ENCODE measurements at places on chromosomes 1 and 21. TPM values are rescaled to one million over a fixed set of nuclear protein-coding genes. Genes with fewer than 3 reads are reported as not detected.

The ANKRD35 gene
- total RNA-seq, result 0.51 TPM

The LGR6 gene
- total RNA-seq, result 2.1 TPM

The TSSK3 gene
- 2.1 TPM for total RNA-seq

The RAB13 gene
- 48.5 TPM for total RNA-seq

The MYBPH gene
- total RNA-seq, result not detected

- DNase-seq, result peak; percentile 89
- H3K27me3 ChIP-seq, result no peaks in the 10 kb centered on the region
- peak overlapping the region; percentile 90 for H3K27ac ChIP-seq
- peak overlapping the region; percentile 72 for H3K4me3 ChIP-seq
- peaks cover 27% of the 10 kb centered on the region for H3K36me3 ChIP-seq
Observed at GRCh38 chr1:203629507-203630082, 3.0 kb downstream of the ATP2B4 start.

DNA sequence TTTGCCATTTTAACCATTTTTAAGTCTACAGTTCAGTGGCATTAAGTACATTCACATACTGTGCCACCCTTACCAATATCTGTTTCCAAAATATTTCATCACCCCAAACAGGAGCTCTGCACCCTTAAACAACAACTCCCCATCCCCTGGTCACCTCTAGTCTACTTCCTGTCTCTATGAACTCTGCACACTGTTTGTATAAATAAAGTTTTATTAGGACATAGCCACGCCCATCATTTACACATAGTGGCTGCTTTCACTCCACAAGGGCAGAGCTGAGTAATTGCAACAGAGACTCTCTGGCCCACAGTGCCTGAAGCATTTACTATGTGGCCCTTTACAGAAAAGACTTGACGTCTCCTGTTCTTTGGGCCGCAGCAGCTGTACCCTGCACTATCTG is 30.1 kb downstream of the KCNAB2 start:
- no peak for DNase-seq
- no peaks in the 10 kb centered on the region for H3K27me3 ChIP-seq
- no peak overlapping the region for H3K27ac ChIP-seq
- H3K36me3 ChIP-seq, result no peaks in the 10 kb centered on the region
- H3K4me1 ChIP-seq, result peaks cover 7% of the 10 kb centered on the region

DNA sequence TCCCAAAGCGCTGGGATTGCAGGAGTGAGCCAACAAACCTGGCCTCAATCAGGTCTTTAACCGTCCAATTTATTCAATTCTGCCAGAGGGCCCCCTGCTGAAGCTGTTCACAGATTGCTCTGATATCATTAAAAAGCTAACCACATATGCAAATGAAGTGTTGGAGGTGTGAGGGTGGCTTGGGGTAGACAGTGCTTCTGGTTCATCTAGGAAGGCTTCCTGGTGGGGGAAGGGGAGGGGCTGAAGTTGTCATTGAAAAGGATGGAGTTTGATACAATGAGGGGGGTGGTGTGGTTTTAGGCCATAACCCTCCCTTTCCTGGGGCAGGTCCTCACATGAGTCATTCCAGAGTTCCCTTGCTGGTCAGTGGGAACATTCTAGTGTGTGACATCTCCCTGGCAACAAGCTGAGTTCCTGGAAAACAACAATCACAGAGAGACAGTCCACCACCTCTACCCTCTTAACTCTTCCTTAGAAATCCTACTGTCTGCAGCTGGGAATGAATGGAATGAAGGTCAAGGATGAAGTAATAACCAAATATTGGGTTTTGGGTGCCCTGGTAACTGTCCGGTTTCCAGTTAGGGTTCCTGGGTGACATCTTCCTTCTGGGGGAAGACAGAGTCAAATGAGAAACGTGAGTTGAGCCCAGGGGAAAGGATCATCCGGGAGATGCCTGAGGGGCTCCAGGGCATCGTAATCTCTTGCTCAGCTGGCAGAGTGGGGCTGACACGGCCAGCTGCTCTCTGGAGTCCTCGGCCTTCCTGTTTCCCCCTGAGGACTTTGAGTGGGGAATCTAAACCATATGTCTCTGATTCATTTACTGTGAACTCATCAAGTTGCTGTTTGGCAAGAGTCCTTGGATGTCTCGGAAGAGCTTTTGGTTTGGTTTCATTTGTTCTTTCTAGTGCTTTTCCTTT is 32.2 kb downstream of the BATF3 start:
- no peak overlapping the region for H3K4me3 ChIP-seq
- H3K27me3 ChIP-seq, result no peaks in the 10 kb centered on the region
- DNase-seq, result peak; percentile 63
- H3K4me1 ChIP-seq, result peaks cover 28% of the 10 kb centered on the region
- peak overlapping the region; percentile 62 for H3K27ac ChIP-seq
- no peaks in the 10 kb centered on the region for H3K36me3 ChIP-seq

- no peak overlapping the region for H3K27ac ChIP-seq
- H3K4me3 ChIP-seq, result no peak overlapping the region
- no peaks in the 10 kb centered on the region for H3K4me1 ChIP-seq
- peaks cover 52% of the 10 kb centered on the region for H3K36me3 ChIP-seq
Observed at GRCh38 chr1:93132638-93133037, 47.6 kb downstream of the TMED5 start.

DNA sequence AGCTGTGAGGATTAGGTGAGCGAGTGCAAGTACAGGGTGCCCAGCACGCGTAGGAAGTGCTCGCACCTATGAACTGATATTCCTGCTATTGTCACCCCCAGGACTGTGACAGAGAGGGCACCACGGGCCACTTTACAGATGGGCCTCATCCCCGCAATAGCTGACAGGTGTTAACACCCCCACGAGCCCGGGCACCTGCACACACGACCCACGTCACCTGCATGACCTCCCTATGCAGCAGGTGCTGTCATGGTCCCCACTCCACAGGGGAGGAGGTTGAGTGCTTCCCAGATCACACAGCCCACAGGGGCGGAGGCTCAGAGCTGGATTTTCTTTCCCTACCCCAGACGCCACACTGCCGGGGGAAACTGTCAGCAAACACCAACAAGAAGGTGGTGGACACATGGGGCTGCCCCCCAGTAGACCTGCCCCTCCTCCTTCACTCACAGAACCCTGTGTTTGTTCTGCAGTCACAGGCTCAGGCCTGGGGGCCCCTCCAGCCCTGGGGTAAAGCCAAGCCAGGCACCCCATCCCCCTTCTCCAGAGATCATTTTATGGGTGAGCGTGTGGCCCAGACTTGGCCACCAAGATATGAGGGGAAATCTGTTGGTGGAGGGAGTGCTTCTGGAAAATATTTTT is 465.5 kb downstream of the MATN1 start:
- no peak overlapping the region for H3K27ac ChIP-seq
- H3K27me3 ChIP-seq, result peaks cover 9% of the 10 kb centered on the region
- H3K4me1 ChIP-seq, result no peaks in the 10 kb centered on the region
- DNase-seq, result no peak
- H3K36me3 ChIP-seq, result no peaks in the 10 kb centered on the region

DNA sequence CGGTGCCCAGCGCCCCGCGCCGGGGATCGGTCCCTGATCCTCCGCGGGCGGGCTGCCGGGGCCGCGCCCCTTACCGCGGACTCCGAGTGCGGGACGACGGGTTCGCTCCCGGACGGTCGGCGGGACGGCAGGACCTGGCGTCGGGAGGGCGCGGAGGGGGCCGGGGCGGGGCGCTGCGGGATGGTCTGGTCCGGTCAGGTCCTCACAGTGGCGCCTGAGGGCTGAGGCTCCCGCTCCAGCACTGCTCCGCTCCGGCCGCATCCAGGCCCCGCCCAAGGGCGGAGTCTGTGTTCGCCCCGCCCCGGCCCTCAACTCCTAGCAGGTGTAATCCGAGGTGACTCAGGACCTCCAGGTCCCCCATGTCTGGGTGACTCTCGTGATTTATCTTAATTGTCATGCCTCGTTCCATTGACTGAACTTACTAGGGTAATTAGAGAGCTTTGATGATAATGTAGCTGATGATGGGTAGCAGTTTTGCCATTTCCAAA is at the start of gene RAB3B:
TSS of gene RAB3B (minus strand) at position 223 of the 488 bp plus-strand sequence. CDS start 13,583 bp downstream, outside the sequence.
- peak within 1 kb of the TSS; percentile 34 for H3K4me3 ChIP-seq
- H3K27me3 ChIP-seq, result peaks cover 40% of the 10 kb centered on the region
- no peak within 1 kb of the TSS for H3K27ac ChIP-seq
- H3K36me3 ChIP-seq, result no peaks in the 10 kb centered on the region

GRCh38 chr1:68600049-68600661 is 103.3 kb upstream of the DEPDC1 start:
- no peak overlapping the region for H3K4me3 ChIP-seq
- no peaks in the 10 kb centered on the region for H3K4me1 ChIP-seq
- H3K27ac ChIP-seq, result no peak overlapping the region
- no peaks in the 10 kb centered on the region for H3K27me3 ChIP-seq
- no peaks in the 10 kb centered on the region for H3K36me3 ChIP-seq

- H3K36me3 ChIP-seq, result no peaks in the 10 kb centered on the region
- no peaks in the 10 kb centered on the region for H3K27me3 ChIP-seq
- H3K4me1 ChIP-seq, result peaks cover 2% of the 10 kb centered on the region
- no peak overlapping the region for H3K4me3 ChIP-seq
- no peak for DNase-seq
Observed at GRCh38 chr1:18852501-18852900, 7.0 kb downstream of the TAS1R2 start.

GRCh38 chr21:36203603-36203889 is 46.9 kb downstream of the DOP1B start:
- no peaks in the 10 kb centered on the region for H3K4me1 ChIP-seq
- H3K36me3 ChIP-seq, result no peaks in the 10 kb centered on the region
- no peaks in the 10 kb centered on the region for H3K27me3 ChIP-seq
- no peak for DNase-seq

GRCh38 chr21:45634511-45635183 is 8.9 kb upstream of the PCBP3 start:
- H3K4me1 ChIP-seq, result no peaks in the 10 kb centered on the region
- no peaks in the 10 kb centered on the region for H3K27me3 ChIP-seq
- H3K27ac ChIP-seq, result no peak overlapping the region

- no peaks in the 10 kb centered on the region for H3K4me1 ChIP-seq
- H3K36me3 ChIP-seq, result no peaks in the 10 kb centered on the region
- H3K27ac ChIP-seq, result no peak overlapping the region
- H3K4me3 ChIP-seq, result no peak overlapping the region
- no peak for DNase-seq
Observed at GRCh38 chr1:192936313-192937018, 122.7 kb downstream of the UCHL5 start.

- peaks cover 3% of the 10 kb centered on the region for H3K27me3 ChIP-seq
- H3K4me1 ChIP-seq, result no peaks in the 10 kb centered on the region
- H3K4me3 ChIP-seq, result no peak overlapping the region
- no peak overlapping the region for H3K27ac ChIP-seq
Observed at GRCh38 chr1:78799926-78800325, 150.3 kb downstream of the IFI44 start.

- H3K4me1 ChIP-seq, result peaks cover 10% of the 10 kb centered on the region
- no peak for DNase-seq
- no peak overlapping the region for H3K4me3 ChIP-seq
- no peak overlapping the region for H3K27ac ChIP-seq
Observed at GRCh38 chr1:184393962-184394361, 7.1 kb downstream of the C1orf21 start.
